ENCODE measurements at places on chromosomes 4 and X.

DNA sequence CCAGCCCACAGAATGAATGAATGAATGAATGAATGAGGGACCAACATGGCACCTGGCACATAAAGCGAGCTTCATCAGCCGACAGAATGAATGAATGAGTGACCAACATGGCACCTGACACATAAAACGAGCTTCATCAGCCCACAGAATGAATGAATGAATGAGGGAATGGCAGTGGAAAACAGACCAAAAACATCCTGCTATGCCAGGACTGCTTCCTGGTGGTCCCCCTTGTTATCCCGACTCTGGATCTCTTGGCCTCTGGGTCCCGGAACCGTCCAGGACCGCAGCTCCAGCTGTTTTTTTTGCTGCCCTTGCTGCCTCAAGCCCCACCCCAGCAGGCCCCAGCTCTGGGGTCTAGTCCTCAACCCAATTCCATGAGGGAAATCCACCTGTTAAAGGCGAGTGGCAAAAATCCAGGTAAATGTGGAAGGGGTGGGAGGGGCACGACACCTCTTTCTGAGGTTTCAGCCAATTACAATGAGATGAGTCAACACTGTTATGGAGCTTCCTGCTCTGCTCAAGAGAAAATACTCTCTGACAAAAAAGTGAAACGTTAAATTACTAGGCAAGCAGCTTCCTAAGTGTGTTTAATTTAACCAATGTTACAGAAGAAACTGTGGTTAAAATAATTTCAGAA, 72.0 kb upstream of the MTNR1A start:
- DNase-seq, result no peak

DNA sequence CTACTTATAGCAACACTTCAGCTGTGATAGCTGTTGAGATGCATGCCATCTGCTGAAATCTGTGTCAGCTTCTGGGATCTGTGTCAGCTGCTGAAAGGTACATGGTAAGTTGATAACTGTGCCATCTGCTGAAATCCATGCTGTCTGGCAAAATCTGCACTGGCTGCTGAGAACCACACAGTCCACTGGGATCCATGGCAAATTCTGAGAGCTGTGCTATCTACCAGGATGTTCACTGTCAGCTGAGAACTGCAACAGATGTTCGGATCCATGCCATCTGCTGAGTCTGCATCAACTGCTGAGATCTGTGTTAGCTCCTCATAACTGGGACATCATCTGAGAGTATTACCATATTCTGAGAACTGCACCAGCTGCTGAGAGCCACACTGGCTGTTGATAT, 430.5 kb upstream of the POU3F4 start:
- DNase-seq, result no peak

DNA sequence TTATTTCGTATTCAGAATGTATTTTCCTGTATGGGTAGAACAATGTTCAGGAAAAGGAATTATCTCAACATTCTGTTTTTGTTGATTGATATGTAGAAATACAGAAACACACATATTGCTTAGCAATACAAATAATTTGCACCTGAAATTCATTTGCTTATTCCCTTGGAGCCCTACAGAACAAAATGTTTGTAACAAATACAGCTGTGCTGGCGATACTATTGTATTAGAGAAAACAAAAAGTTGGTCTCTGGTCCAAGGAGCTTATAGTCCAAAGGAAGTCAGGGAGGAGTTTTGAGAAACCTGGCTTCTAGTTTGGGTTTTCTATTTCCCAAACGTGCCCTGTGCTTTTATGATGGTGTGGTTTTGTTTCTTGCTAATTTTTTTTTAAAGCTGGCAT, 37.8 kb upstream of the CAPN6 start:
- no peak for DNase-seq

DNA sequence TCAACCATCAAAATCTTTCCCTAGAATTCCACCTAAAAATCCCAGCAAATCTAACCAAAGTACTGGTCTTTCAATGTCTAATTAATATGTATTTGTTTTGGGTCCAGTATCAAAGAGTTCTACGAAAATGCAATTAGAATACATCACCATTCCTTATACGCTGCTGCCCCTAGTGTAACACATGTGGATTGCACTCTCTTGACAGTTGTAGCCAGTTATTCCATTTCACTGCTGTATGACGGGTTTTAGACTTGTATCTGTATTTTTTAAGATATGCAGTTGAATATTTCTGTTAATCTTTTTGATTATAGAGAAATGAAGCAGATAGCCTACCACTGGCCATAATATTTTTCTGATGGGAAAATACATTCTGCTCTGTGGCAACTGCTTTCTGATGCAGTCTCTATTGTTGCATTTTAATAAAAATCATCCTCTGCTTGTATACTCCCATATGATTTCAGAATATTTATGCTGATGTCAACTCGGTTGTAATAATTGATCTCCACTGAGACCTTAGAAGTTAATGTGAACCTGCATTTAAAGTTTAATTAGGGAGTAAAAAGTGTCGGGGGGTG, 17.1 kb upstream of the PAGE2B start:
- no peak for DNase-seq
